ENCODE measurements at places on chromosomes 2 and 18. TPM values are rescaled to one million over a fixed set of nuclear protein-coding genes. Genes with fewer than 3 reads are reported as not detected.
A peak's percentile ranks its signal among the peaks of the same experiment; 100 is the strongest.

- peak overlapping the region; percentile 95 for H3K4me3 ChIP-seq
- peak; percentile 60 for DNase-seq
- H3K36me3 ChIP-seq: peaks cover 43% of the 10 kb centered on the region
- peak overlapping the region; percentile 94 for H3K27ac ChIP-seq
Measured at GRCh38 chr2:85539361-85540132, 579 bp downstream of the MAT2A start.

SULT1C3 gene
- total RNA-seq: not detected

UGP2 gene
- total RNA-seq: 77.2 TPM

IL36G gene
- not detected for total RNA-seq

DNA sequence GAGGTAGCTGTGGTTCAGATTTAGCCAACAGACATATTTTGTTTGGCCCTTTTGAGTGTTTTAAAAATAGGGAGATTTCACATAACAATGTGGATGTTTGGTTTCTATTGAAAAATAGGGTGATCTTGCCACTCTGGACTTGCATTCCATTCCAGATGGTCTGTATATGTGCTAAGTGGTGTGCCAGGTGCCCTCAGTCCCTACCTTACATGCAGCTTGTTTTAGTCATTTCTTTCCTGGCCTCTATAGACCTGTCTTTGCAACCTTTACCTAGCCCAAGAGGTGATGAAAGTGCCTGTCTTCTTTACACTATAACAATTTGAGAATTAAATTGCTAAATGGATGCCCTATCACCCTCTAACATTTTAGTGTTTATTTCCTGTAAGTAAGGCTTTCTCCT lies 11.1 kb downstream of the EML4 start:
- H3K27ac ChIP-seq: peak overlapping the region; percentile 66
- peaks cover 90% of the 10 kb centered on the region for H3K4me1 ChIP-seq
- no peaks in the 10 kb centered on the region for H3K27me3 ChIP-seq

DNA sequence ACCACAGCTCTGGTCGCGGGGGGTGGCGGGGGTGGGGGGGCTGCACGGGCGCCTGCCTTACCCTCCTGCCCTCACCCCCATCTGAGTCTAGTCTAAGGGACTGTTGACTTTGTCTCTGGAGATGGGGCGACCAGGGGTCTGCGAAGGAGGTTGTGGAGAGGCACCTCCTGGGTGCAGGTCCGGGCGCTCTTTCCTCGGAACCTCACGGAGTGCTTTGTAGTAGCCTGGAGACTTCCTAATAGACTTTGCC lies 141.3 kb downstream of the MEIS1 start:
- H3K27ac ChIP-seq: no peak overlapping the region
- DNase-seq: no peak
- no peak overlapping the region for H3K4me3 ChIP-seq
- H3K36me3 ChIP-seq: peaks cover 11% of the 10 kb centered on the region
- peaks cover 39% of the 10 kb centered on the region for H3K27me3 ChIP-seq

DNA sequence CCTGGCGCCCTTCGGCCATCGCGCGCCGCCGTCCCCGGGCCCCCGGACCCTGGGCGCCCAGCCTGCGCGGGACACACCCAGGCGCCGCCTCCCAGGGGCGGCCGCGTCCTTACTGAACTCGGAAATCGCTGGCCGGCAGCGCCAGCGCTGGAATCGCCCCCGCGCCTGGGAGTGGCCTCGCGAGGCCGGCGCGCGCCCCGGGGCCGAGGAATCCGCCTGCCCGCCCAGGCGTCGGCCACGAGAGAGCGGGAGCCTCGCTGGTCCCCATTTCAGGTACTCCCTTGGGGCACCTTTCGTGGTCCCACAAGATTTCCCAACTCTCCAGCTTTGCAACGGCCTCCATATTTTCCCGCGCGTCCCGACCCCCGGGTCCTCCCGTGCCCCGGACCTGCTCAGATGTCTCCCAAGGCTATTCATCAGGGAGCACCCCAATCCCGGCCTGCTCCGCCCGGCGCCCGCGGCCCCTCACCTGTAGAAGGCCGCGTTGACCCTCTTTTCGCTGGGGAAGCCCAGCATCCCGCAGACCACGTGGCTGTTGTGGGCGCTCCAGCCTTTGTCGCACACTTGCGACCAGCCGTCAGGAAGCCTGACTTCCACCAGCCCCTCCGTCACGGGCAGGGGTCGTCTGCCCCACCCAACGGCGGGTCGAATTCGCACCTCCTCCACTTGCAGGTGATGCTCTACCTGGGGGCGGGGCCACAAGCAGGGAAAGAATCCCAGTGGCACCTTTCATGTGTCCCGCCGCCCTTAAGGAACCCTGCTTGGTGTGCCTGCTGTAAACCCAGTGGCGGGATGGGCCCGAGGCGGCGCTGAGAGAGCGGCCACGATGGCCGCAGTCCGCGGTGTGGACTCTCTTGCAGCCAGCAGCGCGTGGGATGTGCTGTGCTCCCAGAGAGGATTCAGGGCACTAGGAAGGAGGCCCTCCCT lies 4.6 kb downstream of the LOXL3 start:
- peaks cover 55% of the 10 kb centered on the region for H3K27me3 ChIP-seq
- no peak for DNase-seq
- no peak overlapping the region for H3K27ac ChIP-seq
- H3K4me1 ChIP-seq: peaks cover 17% of the 10 kb centered on the region
- no peaks in the 10 kb centered on the region for H3K36me3 ChIP-seq
- peak overlapping the region; percentile 29 for H3K4me3 ChIP-seq

ACP1 gene
- 97.0 TPM for total RNA-seq

GRCh38 chr2:132448771-132449170 lies 32.2 kb downstream of the GPR39 start:
- H3K4me1 ChIP-seq: no peaks in the 10 kb centered on the region
- no peak overlapping the region for H3K4me3 ChIP-seq
- H3K36me3 ChIP-seq: no peaks in the 10 kb centered on the region

RSAD2 gene
- 5.2 TPM for total RNA-seq

DNA sequence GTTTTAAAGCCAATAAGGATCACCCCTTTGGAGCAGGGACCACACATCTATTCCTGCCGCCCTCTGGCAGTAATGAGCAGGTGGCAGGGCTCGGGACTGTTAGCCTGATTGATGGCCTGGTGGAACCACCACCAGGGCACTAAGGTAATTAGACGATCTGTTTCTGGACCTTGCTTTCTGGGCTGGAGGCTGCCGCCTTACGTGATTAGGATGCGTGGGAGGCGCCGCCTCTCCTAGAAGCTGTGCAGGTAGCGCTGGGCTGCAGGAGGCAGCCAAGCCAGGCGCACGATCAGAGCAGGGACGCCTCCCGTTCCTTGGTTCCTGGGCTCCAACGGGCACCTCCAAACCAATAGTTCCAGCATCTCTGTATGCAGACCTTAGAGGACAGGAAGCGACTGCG lies 242.6 kb upstream of the RAB12 start:
- H3K36me3 ChIP-seq: no peaks in the 10 kb centered on the region
- H3K4me3 ChIP-seq: no peak overlapping the region
- peaks cover 43% of the 10 kb centered on the region for H3K27me3 ChIP-seq
- no peaks in the 10 kb centered on the region for H3K4me1 ChIP-seq

MAP3K19 gene
- total RNA-seq: not detected

DNA sequence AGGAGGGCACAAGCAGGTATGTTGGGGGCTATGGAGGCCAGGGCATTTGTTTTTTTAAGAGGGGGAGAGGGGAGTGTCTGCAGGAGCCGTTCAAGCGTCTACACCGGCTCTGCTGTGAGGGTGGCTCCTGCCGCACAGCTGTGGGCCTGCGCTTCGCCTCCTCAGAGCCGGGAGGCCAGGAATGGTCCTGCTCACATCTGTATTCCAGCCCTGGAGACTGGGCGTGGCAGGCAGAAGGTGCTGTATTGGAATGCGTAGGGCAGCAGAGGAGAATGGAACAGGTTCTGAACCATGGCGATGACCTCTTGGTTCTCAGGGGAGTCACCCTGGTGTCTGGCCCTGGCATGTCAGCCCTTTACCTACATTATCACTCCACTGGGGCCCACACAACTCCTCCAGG lies 26.8 kb upstream of the INHBB start:
- H3K27me3 ChIP-seq: no peaks in the 10 kb centered on the region
- H3K27ac ChIP-seq: no peak overlapping the region
- H3K4me1 ChIP-seq: peaks cover 14% of the 10 kb centered on the region

DNA sequence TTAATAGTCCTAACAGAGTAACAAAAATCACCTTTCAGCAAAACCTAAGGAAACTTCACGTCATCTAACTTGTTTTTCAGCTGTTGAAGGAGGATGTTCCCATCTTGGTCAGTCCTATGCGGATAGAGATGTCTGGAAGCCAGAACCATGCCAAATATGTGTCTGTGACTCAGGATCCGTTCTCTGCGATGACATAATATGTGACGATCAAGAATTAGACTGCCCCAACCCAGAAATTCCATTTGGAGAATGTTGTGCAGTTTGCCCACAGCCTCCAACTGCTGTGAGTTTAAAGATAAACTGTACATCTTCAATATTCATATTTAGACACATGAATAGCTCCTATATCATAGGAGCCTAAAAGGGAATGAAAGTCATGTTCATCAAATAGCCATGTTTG lies 10.5 kb downstream of the COL3A1 start:
- no peaks in the 10 kb centered on the region for H3K27me3 ChIP-seq
- H3K4me3 ChIP-seq: no peak overlapping the region
- no peak overlapping the region for H3K27ac ChIP-seq
- DNase-seq: no peak
- no peaks in the 10 kb centered on the region for H3K4me1 ChIP-seq
- H3K36me3 ChIP-seq: no peaks in the 10 kb centered on the region

PROKR1 gene
- not detected for total RNA-seq

DNA sequence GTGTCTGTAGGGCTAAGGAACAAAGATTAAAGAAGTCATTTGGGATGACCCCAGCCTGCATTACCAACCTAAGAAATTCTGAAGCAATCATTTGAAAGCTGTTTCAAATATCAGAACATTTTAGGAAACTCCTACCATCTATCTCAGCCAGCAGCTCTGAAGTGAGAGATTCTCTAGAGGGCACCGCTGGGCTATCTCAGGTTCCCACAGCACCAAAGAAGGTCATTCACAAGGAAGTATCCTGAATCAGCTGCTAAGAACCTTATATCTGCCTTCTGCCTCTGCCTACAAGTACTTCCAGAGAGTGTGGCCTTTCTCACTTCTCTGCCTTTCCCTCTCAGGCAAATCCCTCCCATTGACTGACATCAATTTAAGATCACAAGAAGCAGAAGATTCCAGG lies 13.4 kb upstream of the EVA1A start:
- H3K4me1 ChIP-seq: no peaks in the 10 kb centered on the region
- no peak for DNase-seq
- H3K36me3 ChIP-seq: no peaks in the 10 kb centered on the region
- no peak overlapping the region for H3K4me3 ChIP-seq

DNA sequence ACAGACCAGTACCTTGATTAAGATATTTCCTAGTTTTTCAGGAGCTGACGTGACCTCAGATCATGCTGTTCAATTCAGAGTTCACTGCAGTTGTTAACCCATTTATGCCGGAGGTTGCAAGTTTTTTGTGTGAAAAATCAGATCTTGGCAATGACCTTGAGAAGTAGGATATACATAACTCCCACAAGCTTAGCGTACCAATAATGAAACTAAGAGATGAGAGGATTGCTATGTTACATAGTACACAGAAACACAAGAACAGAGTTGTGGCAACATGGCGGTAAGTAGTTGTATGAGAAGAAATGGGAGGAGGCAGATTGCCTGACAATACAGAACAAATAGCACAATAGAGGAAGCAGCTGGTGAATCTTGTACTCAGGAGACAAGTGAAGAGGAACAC lies 39.1 kb downstream of the PPIG start:
- H3K27ac ChIP-seq: no peak overlapping the region

PRLH gene
- not detected for total RNA-seq

DNA sequence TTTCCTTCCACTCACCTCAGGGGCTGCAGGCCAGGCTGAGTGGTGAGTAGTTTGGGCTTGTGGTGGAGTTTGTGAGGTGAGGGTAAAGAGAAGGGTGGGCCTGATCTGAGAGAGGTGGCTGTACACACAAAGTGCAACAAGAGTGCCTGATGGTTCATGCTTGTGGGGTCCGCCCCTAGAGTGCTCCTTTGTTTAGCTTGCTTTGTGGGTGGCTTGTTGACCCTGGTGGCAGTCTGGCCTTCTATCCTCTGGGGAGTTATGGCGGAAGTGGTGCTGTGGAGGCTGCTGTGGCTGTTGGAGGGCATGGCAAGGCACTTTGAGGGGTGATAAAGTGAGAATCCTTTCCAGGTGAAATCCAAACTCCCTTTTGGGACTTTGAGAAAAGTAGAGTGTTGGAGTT lies 10.6 kb downstream of the UBE2F start:
- no peaks in the 10 kb centered on the region for H3K27me3 ChIP-seq
- H3K4me3 ChIP-seq: no peak overlapping the region
- H3K4me1 ChIP-seq: peaks cover 65% of the 10 kb centered on the region
- DNase-seq: no peak

- peaks cover 9% of the 10 kb centered on the region for H3K36me3 ChIP-seq
- H3K4me1 ChIP-seq: no peaks in the 10 kb centered on the region
- DNase-seq: no peak
Measured at GRCh38 chr2:23691565-23691964, 235.4 kb downstream of the ATAD2B start.

GRCh38 chr2:10552220-10552870 lies 104.2 kb upstream of the ODC1 start:
- no peak for DNase-seq
- H3K27me3 ChIP-seq: peaks cover 7% of the 10 kb centered on the region
- no peaks in the 10 kb centered on the region for H3K36me3 ChIP-seq
- no peak overlapping the region for H3K27ac ChIP-seq
- H3K4me1 ChIP-seq: peaks cover 7% of the 10 kb centered on the region

AQP12B gene
- not detected for total RNA-seq

GRCh38 chr18:32422978-32423740 lies 47.5 kb downstream of the GAREM1 start:
- H3K4me1 ChIP-seq: no peaks in the 10 kb centered on the region
- H3K27ac ChIP-seq: no peak overlapping the region
- H3K4me3 ChIP-seq: no peak overlapping the region
- DNase-seq: no peak
- H3K27me3 ChIP-seq: no peaks in the 10 kb centered on the region
- no peaks in the 10 kb centered on the region for H3K36me3 ChIP-seq

- peaks cover 60% of the 10 kb centered on the region for H3K4me1 ChIP-seq
- no peaks in the 10 kb centered on the region for H3K36me3 ChIP-seq
- H3K4me3 ChIP-seq: peak overlapping the region; percentile 82
- peak; percentile 49 for DNase-seq
- H3K27me3 ChIP-seq: no peaks in the 10 kb centered on the region
- peak overlapping the region; percentile 93 for H3K27ac ChIP-seq
Measured at GRCh38 chr2:241637795-241638660, 535 bp downstream of the ATG4B start.

DNA sequence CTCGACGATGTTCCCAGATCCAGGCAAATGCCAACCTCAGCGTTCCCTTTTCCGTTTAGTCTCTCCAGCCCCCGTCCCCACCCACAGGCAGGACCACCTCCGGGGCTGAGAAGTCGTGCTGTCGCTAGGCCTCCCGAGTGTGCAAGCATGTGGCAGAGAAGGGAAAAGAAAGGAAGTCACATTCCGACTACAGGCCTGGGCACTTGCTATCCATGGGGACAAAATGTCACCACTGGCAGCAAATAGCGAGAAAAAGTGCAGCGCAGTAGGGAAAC lies 420 bp downstream of the PIGN start:
- H3K36me3 ChIP-seq: peaks cover 6% of the 10 kb centered on the region
- H3K27ac ChIP-seq: peak overlapping the region; percentile 97
- peak overlapping the region; percentile 100 for H3K4me3 ChIP-seq
- peaks cover 59% of the 10 kb centered on the region for H3K4me1 ChIP-seq
- H3K27me3 ChIP-seq: no peaks in the 10 kb centered on the region
- DNase-seq: no peak

GRCh38 chr18:62767321-62767720 lies 52.0 kb downstream of the PHLPP1 start:
- no peak overlapping the region for H3K4me3 ChIP-seq
- H3K4me1 ChIP-seq: peaks cover 16% of the 10 kb centered on the region

GRCh38 chr2:205245652-205246051 lies 436.6 kb upstream of the NRP2 start:
- H3K4me3 ChIP-seq: no peak overlapping the region
- no peaks in the 10 kb centered on the region for H3K4me1 ChIP-seq
- H3K36me3 ChIP-seq: peaks cover 4% of the 10 kb centered on the region
- no peaks in the 10 kb centered on the region for H3K27me3 ChIP-seq
- H3K27ac ChIP-seq: no peak overlapping the region
